NCI-H2029 (cell line): ENCODE measurements at places on chromosomes 6 and 20.

GRCh38 chr6:121436274-121436857 lies 920 bp downstream of the GJA1 start:
- no peak for DNase-seq

DNA sequence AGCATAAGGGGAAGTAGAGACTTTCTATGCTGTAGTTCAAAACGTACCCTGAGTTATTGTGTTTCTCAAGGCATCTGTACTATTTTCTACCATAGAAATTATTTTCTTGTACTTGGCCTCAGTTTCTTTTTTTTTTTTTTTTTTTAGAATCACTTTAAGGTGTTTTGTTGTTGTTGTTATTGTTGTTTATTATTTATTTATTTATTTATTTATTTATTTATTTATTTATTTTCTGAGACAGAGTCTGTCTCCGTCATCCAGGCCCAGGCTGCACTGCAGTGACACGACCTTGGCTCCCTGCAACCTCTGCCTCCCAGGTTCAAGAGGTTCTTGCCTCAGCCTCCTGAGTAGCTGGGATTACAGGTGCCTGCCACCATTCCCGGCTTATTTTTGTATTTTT lies 179.1 kb downstream of the GRIK2 start:
- DNase-seq: no peak

DNA sequence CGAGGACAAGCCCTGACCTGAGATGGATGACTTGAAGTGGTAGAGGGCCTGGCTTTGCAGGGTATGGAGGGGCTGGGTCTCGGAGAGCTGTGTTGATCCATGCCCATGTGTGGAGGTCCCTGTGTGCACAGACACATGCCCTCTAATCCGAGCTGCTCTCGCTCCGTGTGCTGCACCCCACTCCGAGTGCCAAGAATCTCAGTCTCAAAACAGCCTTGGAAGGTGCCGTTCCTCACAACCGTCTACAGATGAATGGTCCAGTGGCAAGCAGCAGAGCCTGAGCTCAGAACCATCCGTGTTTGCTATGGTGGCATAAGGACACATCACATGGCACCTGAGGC lies 92.4 kb downstream of the RAMACL start:
- no peak for DNase-seq

- DNase-seq: no peak
Observed at GRCh38 chr20:59463541-59463940, 140.8 kb upstream of the PHACTR3 start.

DNA sequence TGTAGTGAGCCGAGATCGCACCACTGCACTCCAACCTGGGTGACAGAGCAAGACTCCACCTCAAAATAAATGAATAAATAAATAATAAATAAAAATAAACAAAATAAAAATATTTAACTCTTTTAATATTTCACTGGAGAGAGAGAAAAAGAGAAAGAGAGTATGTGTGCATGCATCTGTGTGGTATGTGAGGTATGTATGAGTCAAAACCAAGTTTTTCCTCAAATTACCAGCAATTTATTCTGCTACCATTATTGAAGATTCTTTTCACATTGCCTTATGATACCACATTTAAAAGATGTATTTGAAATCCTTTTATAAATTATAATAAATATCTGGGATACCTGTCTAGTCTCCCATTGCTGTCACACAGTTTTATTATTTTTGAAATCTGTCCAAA lies 122.1 kb downstream of the CD164 start:
- DNase-seq: no peak

DNA sequence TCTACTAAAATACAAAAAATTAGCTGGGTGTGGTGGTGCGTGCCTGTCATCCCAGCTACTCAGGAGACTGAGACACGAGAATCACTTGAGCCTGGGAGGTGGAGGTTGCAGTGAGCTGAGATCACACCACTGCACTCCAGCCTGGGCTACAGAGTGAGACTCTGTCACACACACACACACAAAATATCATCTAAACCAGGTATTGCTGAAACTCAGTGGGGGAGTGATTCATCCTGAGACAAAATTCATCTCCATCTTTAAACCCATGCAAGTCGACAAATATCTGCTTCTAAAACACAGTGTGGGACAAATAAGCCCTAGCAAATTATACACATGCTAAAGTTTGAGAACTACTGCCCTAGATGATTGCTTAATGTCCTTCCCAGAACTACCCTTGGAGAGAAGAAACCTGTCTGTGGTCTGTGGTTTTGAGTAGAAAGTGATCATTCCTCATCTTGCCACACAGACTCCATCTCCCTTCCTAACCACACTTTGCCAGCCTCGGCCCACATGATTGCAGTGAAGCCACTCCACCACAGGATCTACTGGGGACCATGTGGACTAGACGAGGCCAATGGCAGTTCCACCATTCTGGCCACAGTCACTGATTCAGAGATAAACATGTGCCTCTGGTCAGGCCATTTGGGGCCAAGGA lies 130.3 kb downstream of the OPRM1 start:
- DNase-seq: no peak

DNA sequence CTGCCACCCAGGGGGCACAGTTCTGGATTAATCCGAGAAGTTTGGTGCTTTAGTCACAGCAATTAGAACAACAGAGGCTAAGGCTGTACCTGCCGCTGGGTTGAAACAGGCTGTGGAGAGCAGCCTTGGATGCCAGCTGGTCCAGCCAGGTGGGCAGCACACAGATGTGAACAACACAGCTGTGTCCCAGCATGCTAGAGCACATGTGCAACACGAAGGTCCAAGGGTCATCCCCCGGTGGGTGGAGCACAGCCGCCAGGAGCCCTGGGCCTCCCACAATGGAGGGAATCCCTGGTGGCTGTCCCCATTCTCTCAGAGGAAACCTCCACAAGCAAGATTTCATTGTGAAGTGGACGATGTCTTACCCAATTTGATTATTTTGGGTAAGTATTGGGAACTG lies 99.2 kb upstream of the SYNDIG1 start:
- DNase-seq: no peak

- DNase-seq: no peak
Observed at GRCh38 chr6:14200047-14200446, 82.5 kb downstream of the CD83 start.

DNA sequence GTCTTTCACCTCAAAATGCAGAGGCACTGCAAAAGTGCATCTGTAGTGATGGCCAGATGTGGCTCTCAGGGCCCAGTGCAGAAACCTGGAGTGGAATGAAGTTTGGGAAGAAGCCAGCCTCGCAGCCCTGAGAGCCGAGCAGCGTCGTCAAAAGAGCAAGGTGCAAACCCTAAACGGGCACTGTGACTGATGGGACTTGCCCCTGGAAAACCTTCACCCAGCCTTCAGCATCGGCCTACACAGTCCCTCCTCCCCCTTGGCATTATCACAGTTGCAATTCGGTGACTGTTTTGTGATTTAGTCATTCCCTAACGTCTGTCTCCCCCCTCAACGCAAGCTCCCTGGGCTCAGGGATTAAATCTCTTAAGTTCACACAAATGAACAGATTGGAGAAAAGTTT lies 38.6 kb downstream of the TAF4 start:
- DNase-seq: no peak

GRCh38 chr20:32988008-32988407 lies 16.2 kb downstream of the SUN5 start:
- no peak for DNase-seq

DNA sequence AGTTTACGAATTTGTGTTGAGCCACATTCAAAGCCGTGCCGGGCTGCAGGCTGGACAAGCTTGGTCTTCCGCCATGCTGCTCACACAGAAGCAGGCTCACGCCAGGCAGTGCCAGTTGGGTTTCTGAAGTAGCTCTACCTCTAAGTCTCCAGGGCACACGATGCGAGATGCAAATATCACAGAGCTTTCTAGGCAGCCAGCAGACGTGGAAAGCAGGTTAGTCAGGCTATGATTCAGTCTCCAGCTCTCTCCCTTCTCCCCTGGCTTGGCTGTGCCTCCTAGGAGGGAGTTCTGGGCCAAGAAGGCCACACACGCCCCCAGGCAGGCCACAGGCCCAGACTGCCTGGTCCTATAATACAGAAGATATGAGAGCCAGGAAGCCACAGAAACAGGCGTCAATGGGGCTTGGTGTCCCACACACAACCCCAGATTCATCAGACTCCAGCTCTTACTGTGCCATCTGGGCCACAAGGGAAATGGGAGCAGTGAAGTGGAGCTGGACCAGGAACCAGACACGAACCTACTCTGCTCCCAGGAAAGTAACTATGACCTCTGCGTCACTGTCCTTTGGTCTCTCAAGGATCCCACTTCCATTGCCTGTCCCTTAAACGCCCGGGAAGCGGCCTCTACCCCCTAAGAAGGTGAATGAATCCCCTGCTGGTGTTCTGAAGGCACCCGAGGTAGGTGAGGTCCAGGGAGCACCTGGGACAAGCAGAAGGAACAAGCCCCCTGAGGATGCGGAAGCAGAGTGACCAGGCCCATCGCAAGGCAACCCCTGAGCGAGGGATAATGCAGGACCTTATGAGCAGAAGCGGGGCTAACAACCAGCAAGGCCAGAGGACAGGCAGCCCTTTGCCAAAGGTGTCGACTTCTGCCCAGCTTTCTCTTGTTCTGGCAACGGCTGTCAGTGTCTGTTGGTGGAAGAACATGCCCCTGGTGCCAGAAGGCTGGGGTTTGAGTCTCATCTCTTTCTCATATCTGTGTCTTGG lies 61.2 kb downstream of the GFOD1 start:
- no peak for DNase-seq

- DNase-seq: no peak
Observed at GRCh38 chr6:53263917-53264316, 84.8 kb downstream of the ELOVL5 start.

DNA sequence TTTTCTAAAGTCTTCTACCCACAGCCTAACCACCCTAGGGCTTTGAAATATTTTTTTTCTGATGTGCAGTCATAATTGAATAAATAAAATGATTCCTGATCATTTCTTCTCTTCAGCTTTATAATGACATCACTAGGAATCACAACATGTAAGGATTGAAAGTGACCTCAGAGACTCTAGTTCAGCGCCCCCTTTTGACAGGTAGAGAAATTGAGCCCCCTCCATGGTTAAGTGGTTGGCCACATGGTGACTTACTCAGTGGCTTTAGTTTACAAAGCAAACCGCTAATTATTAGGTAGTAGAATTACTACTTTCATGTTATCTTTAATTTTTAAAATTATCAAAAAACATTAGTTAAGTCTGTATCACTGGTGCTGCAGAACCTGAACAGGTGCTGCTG lies 13.3 kb upstream of the SLC2A12 start:
- no peak for DNase-seq

GRCh38 chr6:149852881-149853280 lies 11.3 kb downstream of the LRP11 start:
- no peak for DNase-seq

- DNase-seq: no peak
Observed at GRCh38 chr20:16848061-16848460, 99.9 kb downstream of the OTOR start.

DNA sequence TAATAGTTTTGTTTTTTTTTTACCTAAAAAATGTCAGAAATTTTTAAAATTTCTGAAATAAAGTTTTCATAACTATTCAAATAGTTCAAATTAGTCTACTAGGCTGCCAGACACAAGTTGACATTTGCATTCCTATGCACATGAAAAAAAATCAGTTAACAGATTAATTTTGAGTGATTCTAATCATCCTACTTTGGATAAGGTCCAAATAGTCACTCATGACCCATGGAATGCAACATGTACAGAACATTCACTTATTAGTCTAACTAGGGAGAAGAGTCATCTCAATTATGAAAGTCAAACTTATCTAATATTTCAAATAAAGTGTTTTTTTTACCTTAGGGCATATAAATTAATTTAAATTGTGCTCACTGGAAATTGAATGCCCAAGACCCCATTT lies 390.2 kb downstream of the EPM2A start:
- DNase-seq: no peak

DNA sequence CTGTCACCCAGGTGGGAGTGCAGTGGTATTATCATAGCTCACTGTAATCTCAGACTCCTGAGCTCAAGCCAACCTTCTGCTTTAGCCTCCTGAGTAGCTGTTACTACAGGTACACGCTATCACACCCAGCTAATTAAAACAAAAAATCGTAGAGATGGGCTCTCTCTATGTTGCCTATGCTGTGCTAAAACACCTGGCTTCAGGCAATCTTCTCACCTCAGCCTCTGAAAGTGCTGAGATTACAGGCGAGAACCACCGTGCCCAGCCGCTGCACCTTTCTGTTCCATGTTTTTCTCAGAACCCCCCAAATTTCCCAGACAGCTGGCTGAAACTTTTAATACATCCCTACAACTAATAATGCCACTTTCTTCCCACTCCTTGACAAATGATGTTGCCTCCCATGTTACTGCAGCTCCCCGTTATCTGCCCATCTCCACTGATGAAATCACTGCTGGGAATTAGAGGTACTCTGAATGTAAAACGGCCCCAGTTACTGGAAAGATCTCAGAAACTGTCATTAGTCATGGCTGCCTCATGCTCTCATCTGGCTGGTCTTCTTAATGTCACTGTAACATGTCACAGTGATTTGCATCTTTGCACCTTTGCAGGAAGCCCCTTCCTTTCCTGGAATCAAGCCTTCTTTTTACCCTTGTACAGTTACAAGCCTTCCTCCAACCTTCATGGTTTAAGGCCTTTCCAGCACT lies 697.5 kb downstream of the PRKN start:
- no peak for DNase-seq

GRCh38 chr6:99184696-99185095 lies 164.8 kb downstream of the FAXC start:
- no peak for DNase-seq

- DNase-seq: no peak
Observed at GRCh38 chr6:6220718-6221117, 99.7 kb downstream of the F13A1 start.

GRCh38 chr20:45964006-45964400 lies 8.0 kb downstream of the ZNF335 start:
- no peak for DNase-seq

DNA sequence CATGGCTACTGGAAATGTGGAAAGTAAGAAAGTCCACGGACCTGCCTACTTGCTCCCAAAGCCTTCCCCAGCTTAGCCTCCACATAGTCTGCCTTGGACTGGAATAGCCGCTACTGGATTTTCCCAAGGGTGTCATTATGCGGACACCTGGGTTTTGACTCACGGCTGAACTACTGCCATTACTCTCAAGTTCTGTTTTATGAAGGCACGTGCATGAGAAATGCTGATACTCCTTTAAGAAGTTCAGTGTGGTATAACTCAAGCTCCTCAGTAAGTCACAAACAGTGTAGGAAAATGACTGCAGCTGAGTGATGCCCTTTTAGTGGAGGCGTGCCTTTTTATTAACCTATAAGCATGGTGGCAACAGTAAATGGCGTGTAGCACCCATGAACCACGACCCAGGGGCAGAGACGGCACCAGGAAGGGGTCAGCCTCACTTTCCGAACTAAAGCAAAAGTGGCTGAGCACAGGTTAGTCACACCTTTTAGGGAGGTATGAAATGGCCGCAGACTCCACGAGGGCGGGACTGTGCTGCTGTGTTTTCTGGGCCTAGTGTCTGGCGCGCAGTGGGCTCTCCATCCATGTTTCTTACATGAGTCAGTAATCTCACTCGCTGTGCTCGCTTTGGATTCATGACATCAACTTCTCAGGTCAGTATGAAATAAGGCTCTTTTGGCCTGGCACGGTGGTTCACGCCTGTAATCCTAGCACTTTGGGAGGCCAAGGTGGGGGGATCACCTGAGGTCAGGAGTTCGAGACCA lies 23.9 kb downstream of the PSMG4 start:
- no peak for DNase-seq
